Cerebellar nuclear complex (tissue), 1 donor: ENCODE measurements at places on chromosomes 7 and 10.

DNA sequence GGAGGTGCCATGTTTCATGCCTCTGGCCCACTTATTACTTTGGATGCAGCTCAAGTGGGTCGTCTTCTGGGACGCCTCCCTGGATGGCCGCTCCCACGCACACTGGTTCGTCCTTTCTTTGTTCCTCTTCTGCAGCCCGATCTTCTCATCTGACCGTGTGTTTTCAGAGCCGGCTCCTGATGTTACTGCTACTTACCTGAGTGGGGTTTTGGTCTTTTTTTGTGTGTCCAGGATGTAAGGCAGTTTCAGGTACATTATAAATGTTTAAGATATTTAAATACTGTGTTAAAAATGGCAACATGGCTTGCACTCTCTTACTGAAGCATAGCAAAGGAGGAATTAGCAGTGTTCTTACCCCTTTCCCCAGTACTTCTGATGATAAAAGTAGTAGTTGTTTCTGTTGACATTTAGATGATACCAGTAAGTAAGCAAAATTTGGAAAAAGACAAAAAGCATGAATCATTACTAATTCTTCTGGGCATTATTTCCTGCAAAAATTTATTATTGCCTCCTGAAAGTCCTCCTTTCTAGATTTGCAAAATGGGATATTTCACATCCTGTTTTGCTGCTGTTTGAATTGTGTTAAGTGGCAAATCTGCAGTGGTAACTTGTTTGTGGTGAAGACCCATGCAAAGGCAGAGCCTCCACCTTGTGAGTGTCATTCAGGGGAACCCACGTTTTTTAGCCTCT lies 59.4 kb downstream of the SHH start:
- DNase-seq: no peak

DNA sequence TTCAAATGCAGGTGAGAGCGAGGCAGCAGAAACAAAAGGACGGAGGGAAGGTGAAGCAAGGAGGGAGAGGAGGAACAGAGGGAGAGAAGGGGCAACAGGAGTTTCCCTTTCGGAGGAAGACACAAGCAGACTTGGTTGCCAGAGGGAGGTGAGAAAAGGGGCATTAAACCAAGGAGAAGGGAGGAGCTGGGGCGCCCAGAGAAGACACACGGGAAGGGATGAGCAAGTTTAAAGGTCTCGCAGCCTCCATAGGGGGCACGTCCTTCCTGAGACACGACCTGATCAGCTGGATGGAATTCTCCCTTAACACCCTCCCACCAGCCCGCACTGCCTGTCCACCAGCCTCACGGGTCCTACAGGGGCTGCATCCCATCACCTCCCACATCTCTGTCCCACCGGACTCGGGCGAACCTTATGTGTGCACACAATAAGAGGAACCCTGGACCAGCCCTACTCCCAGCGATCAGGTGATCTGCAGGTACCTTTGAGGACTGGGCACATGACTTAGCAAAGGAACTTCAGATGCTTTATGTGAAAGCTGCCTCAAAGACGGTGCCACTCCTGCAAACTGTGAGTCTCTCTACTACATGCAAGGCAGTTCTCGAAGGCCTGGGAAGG lies 251.2 kb downstream of the TNS3 start:
- no peak for DNase-seq

DNA sequence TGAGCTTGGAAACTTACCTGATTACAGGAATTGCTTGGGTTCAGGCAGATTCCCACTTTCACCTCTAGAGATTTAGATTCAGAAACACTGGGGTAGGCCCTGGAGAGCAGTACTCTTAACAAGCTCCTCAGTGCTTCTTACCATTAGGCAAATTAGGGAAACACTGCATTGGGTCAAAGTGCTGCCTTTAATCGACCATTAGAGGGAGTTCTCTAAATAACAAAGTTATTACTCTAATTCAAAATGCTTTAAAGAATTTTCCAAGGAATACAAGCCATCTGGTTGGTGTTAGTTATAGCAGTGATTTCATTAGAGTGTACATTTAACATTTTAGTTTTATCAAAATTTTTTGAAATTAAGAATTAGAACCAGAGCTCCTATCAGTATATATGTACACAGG lies 324.5 kb downstream of the GFRA1 start:
- DNase-seq: no peak

GRCh38 chr10:77810446-77811335 lies 115.9 kb downstream of the DLG5 start:
- DNase-seq: no peak

DNA sequence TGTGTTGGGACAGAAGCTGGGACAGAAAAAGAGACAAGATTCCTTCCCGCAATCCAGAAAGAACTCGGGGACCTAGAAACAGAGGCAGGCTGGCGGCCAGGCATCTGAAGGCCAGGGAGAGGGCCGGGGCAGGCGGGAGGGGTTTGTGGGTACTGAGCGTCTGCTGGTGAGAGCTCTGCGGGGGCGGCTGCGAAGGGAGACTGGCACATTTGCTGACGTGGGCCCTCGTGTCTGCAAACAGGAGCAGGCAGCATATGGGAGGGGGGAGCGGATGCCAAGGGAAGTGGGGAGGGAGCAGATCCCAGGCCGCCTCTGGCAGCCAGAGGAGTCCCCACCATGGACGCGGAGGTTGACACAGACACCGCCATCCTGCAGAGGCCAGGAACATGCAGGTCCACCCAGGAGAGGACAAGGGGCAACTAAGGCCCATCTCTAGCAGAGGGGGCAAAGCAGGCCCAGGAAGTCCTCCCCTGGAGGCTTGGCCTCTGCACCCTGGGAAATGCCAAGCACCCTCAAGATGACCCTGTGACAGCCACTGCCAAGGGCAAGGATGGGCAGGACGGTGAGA lies 32.2 kb downstream of the KCNH2 start:
- peak; percentile 53 for DNase-seq

- DNase-seq: no peak
These were observed 178.0 kb upstream of the GLI3 start for GRCh38 chr7:42414941-42415505.

GRCh38 chr10:103276896-103277712 lies at the start of gene INA:
INA (plus strand) TSS chr10:103277138; CDS start chr10:103277212, 74 bp downstream.
- peak; percentile 30 for DNase-seq

- no peak for DNase-seq
These were observed 302.5 kb upstream of the GALNT17 start for GRCh38 chr7:70829221-70830059.

DNA sequence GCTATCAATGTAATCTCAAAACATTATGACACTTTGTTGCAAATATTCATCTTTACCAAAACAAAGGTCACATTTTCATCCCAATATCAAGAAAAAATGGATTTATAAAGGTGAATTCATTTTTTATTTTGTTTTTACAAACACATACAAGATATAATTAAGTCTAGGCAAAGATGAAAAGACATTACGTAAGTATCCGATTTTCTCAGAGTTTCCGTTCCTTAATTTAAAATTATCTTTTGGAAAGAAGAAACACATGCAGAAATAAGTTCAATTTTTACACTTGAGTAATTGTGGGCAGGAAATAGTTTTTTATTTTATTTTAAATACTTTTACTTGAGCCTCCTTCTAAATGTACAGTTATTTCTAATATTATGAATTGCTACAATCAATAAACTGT lies 24.6 kb downstream of the RTKN2 start:
- no peak for DNase-seq

DNA sequence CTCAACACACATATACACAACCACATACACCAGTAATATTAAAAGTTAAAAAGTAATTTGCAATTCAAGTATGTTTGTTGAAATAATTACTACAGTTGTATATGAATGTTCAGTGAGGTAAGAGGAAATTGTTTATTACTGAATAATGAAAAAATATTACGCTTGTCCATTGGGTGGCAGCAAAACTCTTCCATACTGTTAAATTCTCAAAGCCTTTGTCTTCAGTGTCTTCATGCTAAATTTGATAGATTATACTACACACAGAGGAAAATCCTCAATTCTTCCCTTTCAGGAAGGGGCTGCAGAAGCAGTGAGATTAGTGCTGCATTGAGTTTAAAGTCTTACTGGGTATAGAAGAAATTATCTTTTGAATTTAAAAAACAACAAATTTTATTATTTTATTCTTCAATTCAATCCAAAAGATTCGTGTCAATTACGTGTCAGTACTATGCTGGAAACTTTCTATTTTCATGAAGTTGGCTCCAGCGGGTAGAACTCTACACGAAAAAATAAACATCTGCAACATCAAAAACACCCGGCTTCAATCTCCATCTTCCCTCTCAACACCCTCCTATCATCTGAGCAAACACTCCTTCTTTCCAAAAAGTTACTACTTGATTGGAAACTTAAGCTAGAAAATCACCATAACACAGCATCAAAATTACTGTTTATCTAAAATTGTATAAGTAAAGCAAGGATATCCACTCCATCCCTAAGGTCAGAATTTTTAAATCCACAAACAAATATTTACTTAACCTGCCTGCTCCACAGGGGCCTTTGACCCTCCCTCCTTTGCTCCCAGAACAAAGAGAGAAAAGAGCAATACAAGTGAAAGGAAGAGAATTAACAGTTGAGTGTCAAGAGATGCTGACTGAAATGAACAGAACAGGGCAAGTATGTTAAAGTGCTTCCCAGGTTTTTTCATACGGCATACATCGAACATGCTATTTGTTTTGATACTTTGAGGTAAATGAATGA lies 37.0 kb upstream of the TES start:
- DNase-seq: no peak

DNA sequence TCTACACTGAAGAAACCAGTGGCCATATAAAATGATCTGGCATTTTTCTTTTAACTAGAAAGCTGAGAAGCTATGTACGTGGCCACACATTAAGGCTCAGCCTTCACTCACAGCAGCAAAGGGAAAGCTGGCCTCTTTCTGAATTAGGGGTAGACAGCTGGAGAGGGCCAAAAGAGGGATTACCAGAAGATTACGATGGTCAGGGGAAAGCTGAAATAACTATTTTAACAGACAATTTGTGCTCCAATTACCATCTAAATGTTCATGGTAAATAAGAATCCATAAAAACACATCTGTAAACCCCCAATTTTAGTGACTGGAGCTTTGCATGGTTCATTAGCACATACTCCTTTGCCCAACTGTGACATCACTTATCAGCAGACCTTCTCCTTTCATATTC lies 314.3 kb downstream of the HPSE2 start:
- DNase-seq: no peak

DNA sequence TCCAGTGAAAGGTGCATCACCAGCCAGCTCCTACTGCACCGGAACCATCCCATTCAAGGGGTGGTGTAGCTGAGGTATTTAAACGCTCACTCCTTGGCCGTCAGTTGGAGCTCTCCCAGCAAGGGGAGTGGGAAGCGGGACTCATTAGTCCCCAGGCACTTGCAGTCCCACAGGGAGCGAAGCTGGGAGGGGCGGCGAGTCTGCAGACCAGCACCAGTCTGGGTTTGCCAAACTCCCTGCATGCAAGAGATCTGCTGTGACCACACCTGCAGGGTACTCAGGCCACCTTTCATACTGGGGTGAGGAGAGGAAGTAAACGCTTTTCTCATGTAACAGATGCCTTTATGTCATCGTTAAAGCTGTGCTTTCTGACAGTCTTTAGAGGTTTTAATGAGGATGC lies 187.9 kb downstream of the PTPRN2 start:
- DNase-seq: no peak

GRCh38 chr10:83612050-83612449 lies 527.3 kb upstream of the GHITM start:
- no peak for DNase-seq

DNA sequence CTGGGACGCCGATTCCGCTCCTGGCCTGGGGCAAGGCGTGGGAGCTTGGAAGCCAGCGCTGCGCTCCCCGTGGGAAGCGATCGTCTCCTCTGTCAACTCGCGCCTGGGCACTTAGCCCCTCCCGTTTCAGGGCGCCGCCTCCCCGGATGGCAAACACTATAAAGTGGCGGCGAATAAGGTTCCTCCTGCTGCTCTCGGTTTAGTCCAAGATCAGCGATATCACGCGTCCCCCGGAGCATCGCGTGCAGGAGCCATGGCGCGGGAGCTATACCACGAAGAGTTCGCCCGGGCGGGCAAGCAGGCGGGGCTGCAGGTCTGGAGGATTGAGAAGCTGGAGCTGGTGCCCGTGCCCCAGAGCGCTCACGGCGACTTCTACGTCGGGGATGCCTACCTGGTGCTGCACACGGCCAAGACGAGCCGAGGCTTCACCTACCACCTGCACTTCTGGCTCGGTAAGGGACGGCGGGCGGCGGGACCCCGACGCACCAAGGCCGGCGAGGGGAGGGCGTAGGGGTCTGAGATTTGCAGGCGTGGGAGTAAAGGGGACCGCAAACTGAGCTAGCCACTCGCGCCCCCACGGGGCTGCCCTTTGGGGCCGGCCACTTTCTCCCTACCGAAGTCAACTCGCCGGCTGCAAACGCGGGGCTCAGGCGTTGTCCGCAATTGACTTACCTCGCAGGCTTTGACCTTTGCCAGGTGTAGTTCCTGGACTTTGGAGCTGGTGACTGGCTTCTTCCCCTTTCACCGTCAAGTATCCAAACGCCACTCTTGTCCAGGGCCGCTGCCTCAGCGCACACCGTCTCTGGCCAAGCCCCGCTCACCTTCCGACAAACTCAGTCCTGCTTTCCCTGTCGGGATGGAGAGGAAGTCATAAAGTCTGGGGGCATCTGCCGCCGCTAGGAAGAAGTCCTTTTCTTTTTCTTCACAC lies at the start of gene SCIN:
SCIN (plus strand) TSS at position 187 of the 928 bp plus-strand sequence; CDS start at position 254, 67 bp downstream.
- no peak for DNase-seq

DNA sequence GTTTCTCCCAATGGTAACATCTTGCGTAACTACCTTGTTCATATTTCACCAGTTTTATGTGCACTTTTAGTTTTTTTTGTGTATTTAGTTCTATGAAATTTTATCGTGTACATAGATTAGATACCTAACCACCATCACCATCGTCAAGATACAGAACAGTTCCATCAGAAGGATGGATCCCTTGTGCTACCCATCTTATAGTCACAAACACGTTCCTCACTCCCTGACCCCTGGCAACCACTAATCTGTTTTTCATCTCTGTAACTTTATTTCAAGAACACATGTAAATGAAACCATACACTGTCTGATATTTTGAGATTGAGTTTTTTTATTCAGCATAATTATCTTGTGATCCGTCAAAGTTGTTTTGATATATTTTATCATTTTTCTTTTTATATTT lies 29.9 kb downstream of the FANK1 start:
- DNase-seq: no peak

GRCh38 chr7:150447966-150448788 lies 2.3 kb upstream of the GIMAP8 start:
- DNase-seq: no peak

- no peak for DNase-seq
These were observed 557 bp upstream of the LSM8 start for GRCh38 chr7:118183428-118183785.

DNA sequence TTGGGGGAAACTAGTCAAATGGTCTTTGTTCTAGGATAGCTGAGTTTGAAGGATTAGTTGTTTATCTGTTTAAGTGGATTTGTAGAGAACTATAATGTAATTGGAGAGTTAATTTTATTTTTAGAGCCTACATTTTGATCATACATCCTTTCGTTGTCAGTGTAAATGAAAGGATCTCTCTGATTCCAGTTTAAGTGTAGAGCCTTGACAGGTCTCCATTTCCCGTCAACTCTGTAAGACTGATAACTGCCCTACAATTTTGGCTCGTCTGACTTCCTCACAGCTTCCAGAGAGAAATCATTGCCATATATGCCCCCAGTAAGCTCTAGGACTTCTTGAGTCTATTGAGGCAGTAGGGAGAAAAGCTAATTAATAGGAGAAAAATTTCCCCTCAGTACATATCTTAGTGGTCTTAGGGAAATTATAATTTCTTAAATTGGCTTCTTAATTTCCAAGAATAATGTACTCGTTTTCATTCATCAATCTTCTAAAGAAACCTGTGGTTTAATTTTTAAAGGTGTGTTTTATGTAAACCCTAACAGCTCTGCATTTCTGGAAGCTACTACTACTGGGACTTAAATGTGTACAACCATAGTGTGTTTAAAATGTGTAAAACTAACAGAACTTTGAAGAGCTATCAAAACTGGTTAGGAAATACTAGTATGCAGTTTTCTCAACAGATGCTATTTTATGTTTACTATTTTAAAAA lies 3.8 kb downstream of the KMT2E start:
- DNase-seq: no peak
